ENCODE measurements at places on chromosomes 6 and 20. TPM values are rescaled to one million over a fixed set of nuclear protein-coding genes. Genes with fewer than 3 reads are reported as not detected.

BFSP1 gene
- 3.6 TPM for polyA plus RNA-seq

RIMS1 gene
- polyA plus RNA-seq: 2.8 TPM

MYT1 gene
- 0.33 TPM for polyA plus RNA-seq

NOTCH4 gene
- 15.6 TPM for polyA plus RNA-seq

OLIG3 gene
- polyA plus RNA-seq: not detected
